Stimulated activated CD8-positive, alpha-beta memory T cell treated with anti-CD3 and anti-CD28 coated beads, Interleukin-7, amount 100 ng/mL, for 24 hours (primary cell): ENCODE measurements at places on chromosomes 13 and 19.

GRCh38 chr13:79485014-79485811, 4.3 kb downstream of the NDFIP2 start:
- no peak for DNase-seq

DNA sequence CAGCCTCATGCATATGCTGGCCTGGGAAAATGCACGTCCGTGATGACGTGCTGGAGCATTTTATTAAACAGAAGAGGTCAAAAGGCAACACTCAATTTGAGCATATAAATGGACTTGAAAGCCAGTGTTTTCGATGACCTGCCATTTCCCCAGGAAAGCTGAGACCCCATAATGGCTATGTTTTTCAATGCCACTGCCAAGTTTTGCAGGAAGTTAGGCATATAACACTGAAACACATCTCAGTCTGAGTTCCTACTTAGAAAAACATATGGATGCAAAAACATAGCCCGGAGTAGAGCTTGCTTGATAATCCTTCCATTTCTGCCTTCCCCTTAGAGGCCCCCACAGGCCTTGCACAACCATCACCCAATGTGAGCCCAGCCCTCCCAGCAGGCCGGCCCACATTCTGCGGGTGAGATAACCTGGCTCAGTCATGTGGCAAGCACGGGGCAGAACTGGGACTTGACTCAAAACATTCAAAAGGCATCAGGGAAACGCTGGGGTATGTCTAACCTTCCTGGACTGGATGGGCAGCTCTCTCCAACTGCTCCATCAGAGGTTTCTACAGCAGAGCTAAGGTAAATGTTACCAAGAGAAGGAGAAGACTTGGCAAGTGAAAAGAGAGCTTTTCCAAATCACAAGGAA, 24.9 kb downstream of the EPS15L1 start:
- DNase-seq = peak; percentile 27

DNA sequence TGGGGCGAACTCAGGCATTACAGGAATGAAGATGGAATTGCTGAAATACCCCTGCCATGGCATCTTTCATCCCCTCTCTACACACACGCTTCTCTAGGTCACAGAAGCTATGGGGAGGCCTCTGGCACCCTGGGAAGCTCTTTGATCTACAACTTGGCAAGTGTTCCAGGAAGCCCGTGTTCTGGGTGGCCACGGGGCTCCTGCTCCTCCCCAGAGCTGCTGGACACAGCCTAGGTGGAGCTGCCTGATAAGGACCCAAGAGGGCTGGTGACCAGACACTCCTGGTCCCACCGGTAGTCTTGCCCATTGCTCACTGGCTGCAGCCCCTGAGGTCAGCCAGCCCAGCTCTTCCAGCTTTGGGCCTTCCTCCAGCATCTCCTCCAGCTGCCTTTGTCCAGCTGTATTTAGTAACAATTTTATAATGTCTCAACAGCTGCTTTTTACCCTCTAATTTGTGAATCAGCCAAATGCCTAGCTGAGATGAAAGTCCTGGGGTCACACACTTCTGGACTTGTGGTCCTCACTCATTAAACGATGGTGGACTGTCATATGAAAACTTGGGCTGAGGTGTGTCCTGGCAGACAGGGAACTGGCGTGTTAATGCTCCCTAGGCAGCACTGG, 72.8 kb upstream of the SPATA13 start:
- DNase-seq = no peak

DNA sequence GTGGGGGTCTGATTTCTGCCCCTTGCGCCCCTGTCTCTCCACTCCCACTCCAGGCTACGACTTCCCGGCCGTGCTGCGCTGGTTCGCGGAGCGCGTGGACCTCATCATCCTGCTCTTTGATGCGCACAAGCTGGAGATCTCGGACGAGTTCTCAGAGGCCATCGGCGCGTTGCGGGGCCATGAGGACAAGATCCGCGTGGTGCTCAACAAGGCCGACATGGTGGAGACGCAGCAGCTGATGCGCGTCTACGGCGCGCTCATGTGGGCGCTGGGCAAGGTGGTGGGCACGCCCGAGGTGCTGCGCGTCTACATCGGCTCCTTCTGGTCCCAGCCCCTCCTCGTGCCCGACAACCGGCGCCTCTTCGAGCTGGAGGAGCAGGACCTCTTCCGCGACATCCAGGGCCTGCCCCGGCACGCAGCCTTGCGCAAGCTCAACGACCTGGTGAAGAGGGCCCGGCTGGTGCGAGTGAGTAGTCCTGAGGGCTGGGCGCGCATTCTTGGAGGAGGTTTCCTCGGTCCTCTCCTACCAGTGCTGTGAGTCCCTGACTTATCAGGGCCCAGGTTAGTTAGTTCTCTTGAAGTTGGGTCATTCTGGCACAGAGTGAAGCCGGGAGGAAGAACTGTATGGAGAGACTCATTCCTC, 12.7 kb downstream of the EHD2 start:
- no peak for DNase-seq

DNA sequence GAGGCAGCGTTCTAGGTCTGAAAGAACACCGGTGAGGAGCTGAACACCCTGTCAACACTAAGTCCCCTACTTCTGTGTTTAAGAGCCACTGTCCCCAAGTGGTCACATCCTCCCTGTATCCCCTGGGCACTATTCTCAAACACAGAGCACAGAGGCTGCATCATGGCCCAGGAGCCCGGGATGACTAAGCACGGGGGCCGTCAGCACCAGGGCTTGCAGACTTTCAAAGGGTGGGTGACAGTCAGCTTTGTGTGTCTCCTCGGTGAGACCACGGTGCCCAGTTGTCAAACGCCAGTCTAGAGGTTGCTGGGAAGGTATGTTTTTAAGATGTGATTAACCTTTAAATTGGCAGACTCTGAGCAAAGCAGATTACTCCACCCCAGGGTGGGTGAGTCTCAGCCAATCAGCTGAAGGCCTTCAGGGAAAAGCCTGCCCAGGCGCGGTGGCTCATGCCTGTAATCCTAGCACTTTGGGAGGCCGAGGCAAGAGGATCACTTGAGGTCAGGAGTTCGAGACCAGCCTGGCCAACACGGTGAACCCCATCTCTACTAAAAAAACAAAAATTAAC, 8.0 kb downstream of the MAP2K2 start:
- no peak for DNase-seq

DNA sequence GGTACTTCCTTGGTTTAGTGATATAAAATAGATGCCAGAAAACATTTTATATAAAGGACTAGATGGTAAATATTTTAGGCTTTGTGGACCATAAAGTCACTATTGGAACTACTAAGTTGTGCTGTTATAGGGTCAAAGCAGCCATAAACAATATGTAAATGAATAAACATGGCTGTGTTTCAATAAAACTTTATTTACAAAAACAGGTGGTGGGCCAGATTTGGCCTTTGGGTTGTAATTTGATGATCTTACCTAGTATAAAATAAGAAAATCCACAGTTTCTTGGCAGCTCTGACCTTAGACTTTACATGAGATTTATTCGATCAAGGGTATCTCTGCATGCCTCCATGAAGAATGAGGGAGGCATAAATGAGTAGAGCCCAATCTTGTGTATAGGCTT, 232.0 kb upstream of the PCDH9 start:
- DNase-seq = no peak

- no peak for DNase-seq
Measured at GRCh38 chr13:91112201-91112923, 235.1 kb upstream of the MIR17HG start.

- DNase-seq = no peak
Measured at GRCh38 chr13:95779522-95779921, 102.6 kb downstream of the DNAJC3 start.

DNA sequence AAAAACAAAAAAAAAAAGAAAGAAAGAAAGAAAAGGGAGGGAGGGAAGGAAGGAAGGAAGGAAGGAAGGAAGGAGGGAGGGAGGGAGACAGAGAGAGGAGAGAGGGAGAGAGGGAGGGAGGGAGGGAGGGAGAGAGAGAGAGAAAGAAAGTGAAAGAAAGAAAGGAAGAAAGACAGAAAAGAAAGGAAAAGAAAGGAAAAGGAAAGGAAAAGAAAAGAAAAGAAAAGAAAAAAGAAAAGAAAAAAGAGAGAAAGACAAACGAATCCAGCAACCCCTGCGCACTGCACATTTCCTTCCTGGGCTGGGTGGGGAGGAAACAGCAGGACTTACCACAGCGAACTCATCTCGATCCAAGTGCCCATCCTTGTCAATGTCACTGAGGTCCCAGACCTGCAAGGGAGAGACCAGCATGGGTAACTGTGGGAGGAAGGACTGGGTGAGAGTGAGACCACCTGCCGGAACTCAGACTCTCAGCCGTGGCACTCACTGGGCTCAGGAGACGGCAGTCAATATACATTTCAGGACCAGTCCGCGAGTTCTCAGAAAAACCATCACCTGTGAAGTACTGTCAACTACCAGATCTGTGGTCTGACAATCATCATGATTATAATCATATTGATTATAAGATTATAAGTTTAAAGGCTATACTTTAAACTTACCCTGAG, 43.3 kb downstream of the EPS15L1 start:
- DNase-seq = no peak

- DNase-seq = no peak
Measured at GRCh38 chr19:49497789-49498103, 1.5 kb downstream of the RPS11 start.

GRCh38 chr13:78497702-78498355, 105.5 kb downstream of the POU4F1 start:
- no peak for DNase-seq

DNA sequence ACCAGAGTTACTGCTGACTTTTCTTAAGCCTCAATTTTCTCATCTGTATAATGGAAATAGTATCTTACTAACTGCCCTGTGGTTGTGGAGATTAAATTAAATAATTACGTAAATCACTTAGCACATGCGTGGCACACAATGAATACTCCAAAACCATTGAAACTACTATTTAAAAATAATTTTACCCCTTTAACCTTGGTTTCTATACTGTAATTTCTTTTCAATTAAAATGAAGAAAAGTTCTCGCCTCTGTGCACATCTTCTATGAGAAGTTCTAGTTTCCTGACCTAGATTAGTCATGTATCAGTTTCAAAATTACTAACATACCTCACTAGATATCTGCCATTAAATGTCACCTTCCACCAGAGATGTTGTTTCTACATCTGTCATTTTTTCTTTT, 5.7 kb downstream of the SLITRK1 start:
- DNase-seq = no peak

GRCh38 chr19:11495481-11495880, 10.2 kb downstream of the ZNF653 start:
- no peak for DNase-seq

DNA sequence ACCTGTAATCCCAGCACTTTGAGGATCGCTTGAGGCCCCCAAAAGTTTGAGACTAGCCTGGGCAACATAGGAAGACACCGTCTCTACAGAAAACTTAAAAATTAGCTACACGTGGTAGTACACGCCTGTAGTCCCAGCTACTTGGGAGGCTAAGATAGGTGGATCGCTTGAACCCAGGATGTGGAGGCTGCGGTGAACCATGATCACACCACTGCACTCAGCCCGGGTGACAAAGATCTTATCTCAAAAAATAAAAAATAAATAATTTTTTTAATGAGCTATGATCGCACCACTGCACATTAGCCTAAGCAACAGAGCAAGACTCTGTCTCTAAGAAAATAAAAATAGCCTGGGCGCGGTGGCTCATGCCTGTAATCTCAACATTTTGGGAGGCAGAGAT, 6.6 kb downstream of the RCBTB2 start:
- DNase-seq = no peak

GRCh38 chr13:77698201-77699058, 943 bp downstream of the SLAIN1 start:
- peak; percentile 16 for DNase-seq

GRCh38 chr19:49214701-49215100, 57.1 kb downstream of the TRPM4 start:
- no peak for DNase-seq

GRCh38 chr19:37362733-37363132, 8.2 kb upstream of the ZNF527 start:
- no peak for DNase-seq

DNA sequence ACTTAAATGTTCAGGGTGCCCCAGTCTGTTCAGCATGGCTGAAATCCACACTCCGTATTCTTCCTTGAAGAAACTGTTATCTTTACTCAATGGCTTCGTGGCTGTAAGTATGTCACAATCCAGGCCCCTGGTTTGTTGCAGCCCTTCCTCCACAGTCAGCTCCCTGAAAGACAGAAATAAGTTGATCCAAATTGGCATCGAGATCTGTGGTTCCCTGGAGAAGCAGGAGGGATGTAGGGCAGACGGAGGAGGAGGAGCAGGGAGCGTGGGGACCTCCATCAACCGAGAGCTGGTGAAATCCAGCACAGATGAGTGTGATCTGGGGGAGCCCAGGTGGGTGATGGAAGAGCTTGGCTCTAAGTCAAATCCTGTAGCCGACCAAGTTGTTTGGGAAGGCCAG, 304 bp downstream of the TSPAN16 start:
- no peak for DNase-seq

DNA sequence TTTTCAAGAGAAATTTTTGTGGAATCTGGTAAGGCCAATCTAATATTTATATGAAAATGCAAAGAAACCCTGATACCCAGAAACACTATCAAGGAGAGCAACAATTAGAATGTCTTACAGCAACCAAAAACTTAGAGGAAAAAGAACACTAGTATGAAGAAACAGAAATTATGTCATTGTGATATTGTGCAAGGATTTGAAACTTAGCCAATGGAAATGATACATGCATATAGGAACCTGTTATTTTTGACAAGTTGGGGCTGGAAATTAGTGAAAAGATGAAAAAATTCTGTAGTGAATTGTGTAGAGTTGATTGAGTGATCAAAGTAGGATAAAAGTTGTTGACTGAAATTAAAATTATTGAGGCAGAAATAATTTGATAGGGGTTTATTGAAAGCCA, 792.6 kb upstream of the SLITRK6 start:
- no peak for DNase-seq

DNA sequence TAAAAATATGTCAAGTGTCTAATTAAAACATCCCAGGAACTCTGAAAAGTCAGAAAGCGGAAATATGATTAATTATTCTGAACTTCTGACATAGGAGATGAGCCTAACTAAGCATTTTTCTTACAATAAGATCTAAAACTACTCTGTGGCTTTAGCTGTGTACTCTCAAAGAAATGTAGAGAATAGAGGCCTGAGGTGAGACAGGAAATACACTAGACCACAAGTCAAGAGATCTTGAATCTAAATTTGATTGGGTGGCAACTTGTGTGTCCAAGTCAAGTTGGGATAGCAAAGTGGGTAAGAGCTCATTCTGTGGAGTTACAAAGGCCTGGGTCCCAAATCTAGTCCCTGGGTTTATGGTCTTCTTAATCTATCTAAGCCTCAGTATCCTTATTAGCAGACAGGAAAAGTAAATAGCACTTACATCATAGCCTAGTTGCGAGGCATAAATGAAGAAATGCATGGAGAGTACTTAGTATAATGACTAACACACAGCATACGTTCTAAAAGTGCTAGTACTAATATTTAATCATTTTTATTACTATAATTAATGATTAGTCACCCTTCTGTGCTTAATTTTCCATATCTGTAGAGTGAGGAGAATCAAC, 9.4 kb upstream of the LRRC63 start:
- no peak for DNase-seq

DNA sequence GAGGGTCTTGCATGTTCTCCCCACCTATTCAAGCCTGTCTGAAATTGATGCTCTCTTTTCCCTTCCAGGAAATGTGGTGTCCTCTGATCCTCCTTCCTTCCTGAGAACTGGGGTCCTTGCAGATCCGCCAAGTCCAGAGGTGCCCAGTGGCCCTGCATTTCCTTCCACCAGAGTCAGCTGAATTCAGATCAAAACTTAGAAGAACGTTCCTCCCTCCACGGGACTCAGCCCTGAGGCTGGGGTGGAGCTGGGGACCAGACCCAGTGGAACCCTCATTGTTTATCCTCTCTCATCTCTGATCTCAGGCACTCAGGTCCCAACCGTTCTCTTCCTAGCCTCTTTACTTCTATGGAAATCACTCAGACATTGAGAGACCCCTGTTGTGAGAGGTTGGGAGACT, 477.3 kb downstream of the TSHZ3 start:
- no peak for DNase-seq
